ENCODE measurements at places on chromosomes 2 and 18.

GRCh38 chr2:154527962-154528361, 170.5 kb upstream of the KCNJ3 start:
- no peak for DNase-seq

DNA sequence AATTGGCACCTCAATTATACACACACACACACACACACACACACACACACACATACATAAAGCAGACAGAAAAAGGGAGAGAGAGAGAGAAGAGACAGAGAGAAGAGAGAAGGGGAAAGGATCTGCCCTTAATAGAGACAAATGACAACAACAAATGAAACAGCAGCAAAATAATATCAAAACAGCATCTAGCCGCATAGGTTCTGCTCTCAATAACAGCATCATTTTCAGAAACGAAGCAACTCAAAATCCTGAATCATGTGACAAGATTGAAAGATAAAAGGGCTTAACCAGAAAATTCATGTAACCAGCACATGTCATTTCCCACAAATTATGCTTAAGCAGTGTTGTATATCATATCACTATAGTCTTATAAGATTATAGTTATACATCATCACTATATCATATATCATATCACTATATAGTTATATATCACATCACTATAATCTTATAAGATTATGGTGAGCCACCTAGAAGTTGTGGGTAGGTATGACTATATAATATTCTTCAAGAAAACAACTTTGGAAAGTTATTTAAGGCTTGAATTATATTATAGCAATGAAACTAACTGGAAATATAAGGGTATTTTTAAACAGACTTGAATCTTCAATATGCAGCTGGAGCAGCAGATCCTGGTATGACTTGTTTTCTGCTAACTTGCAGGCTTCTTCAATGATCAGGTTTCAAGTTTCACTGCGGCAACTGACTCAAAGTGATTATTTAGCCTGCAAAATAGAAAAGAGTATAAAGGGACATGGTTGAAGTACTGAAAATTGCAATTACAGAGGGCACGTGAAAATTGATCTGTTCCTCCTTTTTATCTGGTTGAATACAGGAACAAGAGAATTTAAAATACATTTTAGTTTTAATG, 16.1 kb upstream of the VPS54 start:
- DNase-seq, result no peak

DNA sequence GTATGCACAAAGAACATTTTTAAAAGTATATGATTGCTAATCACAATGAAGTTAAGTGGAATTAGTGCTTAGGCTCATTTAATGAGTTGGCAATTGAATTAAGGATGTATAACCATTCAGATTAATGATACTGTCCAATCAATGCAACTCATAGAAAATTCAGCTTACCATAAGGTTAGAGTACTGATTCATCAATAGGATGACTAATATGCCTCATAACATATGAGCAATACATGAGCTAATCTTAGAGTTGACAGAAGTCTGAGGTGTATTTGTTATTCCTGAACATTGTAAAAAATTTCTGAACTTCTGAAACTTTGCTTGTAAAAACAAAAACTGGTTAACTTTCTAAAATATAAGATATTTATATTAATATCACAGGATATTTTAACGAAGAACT, 118.3 kb upstream of the NETO1 start:
- DNase-seq, result no peak

- DNase-seq, result no peak
Measured at GRCh38 chr2:175350105-175350504, 168.6 kb upstream of the ATP5MC3 start.

DNA sequence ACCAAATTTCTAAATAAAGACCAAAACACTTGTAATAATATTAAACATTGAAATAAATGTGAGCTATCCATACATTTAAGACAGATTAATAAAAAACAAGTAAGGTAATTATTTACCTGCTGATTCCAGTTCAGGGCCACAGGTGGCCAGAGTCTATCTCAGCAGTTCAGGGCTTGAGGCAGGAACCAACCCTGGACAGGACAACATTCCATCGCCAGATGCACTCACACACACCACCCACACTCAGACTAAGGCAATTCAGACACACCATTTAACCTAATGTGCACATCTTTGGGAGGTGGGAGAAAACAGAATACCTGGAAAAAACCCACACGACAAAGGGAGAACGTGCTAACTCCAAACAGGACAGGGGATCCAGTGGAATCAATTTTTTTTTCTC, 14.1 kb upstream of the WDSUB1 start:
- no peak for DNase-seq

- no peak for DNase-seq
Measured at GRCh38 chr2:63053889-63054602, 3.4 kb downstream of the OTX1 start.

DNA sequence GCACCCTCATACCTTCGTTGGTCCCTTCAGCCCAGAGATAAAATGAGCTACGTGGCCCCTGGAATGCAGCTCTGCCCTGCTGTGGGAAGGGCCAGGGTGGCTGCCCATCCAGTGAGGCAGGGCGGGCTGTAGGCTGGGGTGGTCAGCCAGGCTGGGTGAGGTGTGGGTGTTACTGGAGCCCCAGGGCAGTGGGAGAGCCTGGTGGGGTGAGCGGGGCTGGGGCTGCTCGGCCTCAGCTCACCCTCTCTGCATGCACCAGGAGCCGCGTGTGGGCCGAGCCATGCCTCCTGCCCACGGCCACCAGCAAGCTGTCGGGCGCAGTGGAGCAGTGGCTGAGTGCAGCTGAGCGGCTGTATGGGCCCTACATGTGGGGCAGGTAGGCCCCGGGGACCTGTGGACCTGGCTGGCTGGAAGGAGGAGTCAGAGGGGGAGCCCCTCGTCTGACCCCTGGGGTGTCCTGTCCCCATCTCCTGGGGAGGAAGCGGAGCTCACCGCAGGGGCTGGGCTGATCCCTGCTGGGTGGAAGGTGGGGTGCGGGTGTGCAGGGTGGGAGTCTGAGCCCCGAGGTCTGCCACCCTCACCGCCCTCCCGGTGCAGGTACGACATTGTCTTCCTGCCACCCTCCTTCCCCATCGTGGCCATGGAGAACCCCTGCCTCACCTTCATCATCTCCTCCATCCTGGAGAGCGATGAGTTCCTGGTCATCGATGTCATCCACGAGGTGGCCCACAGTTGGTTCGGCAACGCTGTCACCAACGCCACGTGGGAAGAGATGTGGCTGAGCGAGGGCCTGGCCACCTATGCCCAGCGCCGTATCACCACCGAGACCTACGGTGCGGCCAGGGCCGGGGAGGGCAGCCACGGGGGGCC, 5.5 kb downstream of the RNPEPL1 start:
- DNase-seq, result no peak

DNA sequence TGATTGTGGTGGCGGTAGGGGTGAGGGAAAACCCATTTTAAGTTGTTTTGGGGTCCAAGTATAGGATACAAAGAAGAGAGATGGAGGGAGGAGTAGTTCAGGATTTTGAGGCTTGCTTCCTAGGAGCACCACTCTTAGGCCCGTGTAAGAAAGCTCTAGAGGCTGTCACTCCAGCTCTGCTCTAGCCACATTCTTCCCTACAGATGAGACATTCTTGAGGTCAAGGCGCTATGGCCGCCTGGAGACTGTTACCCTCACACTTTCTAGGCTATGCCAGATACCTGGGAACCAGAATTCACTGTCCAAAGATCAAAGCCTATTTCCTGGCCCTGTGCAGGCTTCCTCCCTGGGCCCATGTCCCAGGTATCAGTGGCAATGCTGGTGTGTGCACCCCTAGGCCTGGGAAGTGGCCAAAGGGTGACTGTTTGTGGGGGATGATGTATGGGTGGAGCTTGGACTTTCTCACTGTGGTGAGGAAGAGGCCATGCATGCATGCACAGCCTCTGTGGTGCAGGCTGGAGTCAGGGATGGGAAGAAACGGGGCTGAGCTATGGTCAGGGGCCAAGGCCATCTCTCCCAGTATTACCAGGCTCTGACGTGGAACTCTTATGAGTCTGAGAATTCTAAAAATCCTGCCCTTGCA, 7.0 kb upstream of the TTL start:
- DNase-seq, result no peak

Data from activated naive CD4-positive, alpha-beta T cell (primary cell).